ENCODE measurements at places on chromosomes 6 and 20.

DNA sequence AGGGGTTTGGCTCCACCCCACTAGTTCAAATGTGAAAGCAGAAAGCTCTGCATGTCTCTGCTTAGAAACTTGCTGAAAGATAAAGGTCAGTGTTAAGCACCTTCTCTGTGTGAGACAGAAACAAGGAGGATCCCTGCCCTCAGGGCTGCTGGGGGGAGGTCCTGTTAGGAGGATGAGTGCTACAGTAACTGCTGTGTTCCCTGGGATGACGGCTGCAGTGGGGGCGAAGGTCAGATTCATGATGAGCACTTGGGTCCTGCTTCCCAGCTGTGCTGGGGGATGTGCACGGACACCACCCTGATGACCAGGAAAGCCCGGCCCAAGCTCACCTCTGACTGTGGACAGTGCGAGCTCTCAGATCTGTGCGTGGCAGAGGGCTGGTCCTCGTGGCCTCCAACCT is 252.6 kb downstream of the DLL1 start:
- DNase-seq, result no peak

GRCh38 chr6:119012521-119012920 is 65.9 kb downstream of the FAM184A start:
- DNase-seq, result no peak

DNA sequence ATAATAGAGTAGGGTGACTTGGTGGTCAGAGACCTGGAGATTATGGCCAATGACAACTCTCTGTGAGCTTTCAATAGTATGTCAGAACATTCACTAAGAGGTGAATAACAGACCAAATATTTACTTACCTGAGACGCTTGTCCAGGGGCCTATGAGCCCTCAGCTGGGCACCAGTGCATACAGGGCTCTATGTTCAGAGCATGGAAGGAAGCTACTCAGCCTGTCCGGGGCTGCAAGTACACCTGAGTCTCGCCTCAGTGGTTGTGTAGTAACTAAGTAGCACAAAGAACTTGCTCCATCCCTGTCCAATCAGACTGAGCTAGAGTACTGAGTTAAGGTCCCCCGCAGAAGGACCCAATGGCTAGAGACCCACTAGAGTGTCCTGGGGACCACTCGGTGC is 11.6 kb upstream of the SCGN start:
- DNase-seq, result no peak

GRCh38 chr6:107246249-107246971 is 131.1 kb upstream of the BEND3 start:
- no peak for DNase-seq

DNA sequence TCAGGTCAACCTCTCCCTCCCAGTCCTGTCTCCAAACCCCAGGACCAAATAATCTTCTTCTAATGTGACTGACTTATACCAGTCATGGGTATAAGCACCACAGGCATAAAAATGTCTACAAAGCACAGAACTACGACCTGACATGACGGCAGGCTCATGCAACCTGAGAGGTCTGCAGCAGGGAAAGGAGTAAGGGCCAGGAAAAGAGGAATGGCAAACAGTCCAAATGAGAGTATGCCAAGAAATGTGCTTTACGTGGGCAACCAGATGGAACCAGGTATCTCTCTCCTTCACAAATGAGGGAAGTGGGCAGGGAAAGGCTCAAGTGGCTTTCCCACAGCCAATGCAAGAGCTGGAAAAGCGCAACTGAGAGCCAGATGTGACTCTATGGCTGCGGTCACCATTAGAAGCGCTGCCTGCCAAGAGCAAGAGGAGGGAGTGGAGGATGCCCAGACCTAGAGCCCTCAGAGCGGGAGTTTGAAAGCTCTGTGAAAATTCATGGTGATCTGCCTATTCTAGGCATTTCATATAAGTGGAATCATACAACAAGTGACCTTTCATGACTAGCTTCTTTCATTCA is 6.0 kb downstream of the APMAP start:
- DNase-seq, result no peak

DNA sequence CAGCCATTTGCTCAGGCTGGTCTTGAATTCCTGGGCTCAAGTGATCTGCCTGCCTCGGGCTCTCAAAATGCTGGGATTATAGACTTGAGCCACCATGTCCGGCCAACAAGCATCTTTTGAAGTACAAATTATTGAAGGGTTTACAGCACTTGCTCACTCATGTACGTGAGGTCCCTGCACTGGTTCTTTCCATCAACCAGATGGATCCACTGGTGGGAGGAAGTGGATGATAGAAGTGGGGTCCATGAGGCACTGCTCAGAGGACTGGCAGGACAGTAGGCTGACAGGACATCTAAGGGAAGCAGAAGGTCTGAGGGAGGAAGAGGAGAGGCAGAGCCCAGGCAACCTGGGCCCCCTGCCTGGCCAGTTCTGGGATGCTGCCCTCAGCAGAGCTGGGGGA is 109.2 kb upstream of the NXT1 start:
- no peak for DNase-seq

GRCh38 chr20:11521476-11522365 is 396.0 kb upstream of the BTBD3 start:
- no peak for DNase-seq
